Kidney glomerular epithelial cell (primary cell): ENCODE measurements at places on chromosomes 3 and 15.

GRCh38 chr3:98577178-98577895 is 16.1 kb downstream of the CPOX start:
- DNase-seq = no peak

DNA sequence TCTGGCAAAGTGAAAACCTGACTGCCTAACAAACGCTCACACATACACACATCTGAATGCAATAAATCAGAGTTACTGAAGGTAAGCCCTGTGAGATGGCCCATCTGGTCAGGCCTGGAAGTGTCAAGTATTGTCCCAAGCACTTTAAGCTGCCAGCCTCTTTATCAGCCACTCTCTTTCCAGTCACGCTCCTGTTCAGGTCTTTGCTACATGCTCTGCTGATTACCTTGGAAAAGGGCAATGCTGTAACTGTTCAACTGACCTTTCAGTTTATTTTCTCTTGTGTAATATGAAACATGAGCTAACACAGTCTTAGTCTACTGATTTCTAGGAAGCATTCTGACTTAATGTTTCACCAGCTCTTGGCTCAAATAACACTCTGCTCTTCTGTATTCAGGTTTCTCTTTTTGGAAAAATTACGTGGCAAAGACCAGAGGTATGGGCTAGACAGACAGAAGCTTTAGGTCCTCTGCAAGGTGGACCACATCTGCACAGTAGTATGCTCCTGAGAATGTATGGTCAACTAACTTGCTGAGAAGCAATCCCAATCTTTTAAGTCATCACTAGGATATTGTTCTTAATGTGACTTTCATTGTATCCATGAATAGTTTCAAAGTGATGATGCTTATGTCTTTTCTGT is 44.5 kb downstream of the GBE1 start:
- peak; percentile 91 for DNase-seq

GRCh38 chr3:39668420-39668819 is 141.0 kb upstream of the MYRIP start:
- peak; percentile 68 for DNase-seq

DNA sequence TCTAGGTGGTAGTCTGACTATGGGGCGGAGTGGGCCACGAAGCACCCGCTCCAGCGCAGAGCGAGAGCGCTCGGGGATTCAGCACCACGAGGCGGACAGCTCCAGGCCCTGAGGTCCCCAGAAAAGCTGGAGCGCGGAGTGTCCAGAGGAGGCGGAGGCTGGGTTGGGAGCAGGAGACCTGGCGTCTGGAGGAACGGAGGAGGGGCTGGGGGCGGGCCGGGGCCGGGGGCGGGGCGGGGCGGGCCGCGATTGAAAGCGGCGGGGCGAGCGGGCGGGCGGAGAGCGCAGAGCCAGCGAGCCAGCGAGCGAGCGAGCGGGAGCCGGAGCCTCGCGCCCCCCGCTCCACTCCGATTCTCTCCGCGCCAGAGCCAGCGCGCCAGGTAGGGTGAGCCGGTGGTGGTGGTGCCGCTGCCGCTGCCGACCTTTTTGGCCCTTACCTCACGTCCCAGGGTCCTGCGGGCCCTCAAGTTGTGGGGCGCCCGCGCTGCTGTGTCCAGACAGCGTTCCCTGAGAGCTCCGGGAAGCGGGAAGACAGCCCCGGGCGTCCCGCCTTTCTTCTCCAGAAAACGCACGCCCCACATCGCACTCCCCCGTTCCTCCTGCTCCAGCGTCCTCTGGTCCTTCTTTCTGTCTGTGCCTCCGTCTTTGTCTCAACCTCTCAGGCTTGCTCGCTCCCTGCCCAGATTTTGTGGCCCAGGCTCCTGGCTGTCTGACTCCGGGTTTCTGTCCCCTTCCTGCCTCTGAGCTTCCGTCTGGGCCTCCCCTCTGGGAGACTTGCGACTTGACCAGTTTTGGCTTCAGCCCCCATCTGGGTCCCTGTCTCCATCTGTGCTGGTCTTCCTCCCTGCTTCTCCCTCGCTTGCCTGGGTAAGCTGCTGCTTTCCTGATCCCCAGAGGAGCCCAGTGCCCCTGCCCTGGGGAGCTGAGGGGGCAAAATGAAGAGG is at the start of gene GRM2:
TSS of gene GRM2 (plus strand) at position 281 of the 944 bp plus-strand sequence. CDS start 1,916 bp downstream, outside the sequence.
- peak; percentile 54 for DNase-seq

GRCh38 chr15:74616366-74616939 is 817 bp downstream of the CLK3 start:
- peak; percentile 45 for DNase-seq

GRCh38 chr15:100112061-100112420 is 229.7 kb downstream of the ADAMTS17 start:
- DNase-seq = no peak

DNA sequence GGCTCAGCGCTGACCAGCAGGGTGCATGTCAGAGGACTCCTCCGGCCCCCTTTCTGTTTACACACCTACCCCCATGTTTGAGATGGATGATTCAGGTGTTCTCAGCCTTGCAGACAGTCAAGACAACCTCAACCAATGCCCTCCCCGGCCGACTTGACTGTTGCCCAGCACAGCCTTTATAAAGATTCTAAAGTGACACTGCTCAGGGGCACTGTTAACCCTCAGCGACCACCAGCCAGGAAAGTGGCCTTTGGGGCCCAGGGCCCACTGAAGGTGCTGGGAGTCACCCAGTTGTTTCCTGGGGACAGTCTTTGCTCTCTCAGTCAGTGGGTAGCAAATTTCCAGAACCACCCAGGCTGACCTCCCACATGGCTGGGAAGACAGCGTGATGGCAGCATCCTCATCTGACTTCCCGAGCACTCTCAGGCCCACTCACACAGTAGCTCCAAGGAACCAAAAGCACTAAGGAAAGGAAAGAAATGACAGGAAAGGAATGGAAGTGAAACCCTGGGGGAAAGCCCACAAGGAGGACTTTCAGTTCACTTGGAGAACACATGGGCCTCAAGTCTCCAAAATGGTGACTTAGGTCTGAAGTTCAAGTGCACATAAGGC is 128.4 kb downstream of the ASB7 start:
- DNase-seq = no peak
